T-helper 2 cell treated with Interferon-gamma antibody and Interleukin-4, amounts not matched to agents 5 μg/mL and 100 μg/mL, for 36 hours (primary cell): ENCODE measurements at places on chromosomes 1 and 21.

DNA sequence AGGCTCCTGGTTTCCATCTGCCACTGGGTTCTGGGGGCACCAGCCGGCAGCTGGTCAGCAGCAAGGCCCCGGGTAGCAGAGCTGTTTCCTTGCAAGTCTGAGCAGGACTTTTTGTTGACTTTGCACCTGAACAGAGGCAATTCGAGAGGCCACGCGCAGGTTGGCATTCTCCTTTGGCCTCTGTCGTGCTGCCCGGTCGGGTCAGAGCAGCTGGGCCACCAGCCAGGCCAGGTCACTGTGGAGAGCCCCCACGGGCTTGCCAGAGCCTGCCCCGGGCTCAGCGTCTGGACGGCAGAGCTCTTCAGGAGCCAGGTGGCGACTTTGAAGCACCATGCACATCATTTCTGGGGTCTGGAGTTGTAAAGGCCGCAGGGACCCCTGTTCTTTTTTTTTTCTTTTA lies 28.4 kb upstream of the TMEM52 start:
- no peak for DNase-seq

- DNase-seq, result no peak
Observed at GRCh38 chr1:37146071-37146470, 111.8 kb upstream of the GRIK3 start.

DNA sequence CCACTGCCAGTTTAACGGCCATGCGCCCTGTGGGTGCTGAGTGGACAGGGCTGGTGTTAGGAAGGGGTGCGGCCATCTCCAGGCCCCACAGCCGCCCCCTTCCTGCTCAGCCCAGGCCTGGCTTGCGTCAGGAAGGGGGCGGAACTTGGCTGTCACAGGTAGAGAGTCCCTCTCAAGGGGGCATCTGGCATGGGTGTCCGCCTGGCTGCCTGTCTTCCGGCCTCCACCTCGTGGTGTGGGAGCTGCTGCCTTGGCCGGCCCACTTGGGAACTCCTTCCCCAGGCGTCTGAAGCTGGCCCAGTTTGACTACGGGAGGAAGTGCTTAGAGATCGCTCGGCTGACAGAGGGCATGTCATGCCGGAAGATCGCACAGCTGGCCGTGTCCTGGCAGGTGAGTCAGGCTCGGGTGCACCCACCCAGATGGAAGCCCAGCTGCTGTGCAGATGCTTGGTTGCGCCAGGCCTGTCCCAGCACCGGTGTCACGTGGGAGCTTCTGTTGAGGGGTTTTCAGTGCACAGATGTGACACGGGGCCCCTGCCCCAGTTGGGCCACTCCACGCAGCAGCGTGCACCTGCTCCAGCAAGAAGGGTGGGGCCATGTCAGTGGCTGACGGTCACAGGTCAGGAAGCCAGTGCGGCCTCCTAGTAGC lies 9.1 kb upstream of the ATAD3B start:
- no peak for DNase-seq

- DNase-seq, result no peak
Observed at GRCh38 chr21:42291751-42292562, 23.3 kb downstream of the TFF3 start.

- DNase-seq, result no peak
Observed at GRCh38 chr1:94329986-94330385, 88.2 kb upstream of the ABCD3 start.

DNA sequence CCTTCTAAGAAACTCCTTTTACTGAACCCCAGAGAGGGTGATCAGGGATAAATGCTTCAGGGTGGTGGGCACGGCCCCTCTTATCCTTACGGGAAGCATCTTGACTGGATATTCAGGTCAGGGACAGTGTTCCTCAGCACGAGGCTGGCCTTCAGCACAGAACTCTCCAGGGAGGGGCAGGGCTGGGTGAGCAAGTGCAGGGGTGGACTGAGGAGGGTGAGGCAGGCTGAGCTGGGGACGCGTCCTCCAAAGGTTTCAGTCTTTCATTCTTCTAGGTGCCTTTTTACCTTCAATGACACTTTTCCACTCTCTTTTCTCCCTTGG lies 52.3 kb downstream of the RASSF5 start:
- DNase-seq, result no peak

GRCh38 chr1:119631433-119632102 lies 16.5 kb downstream of the ZNF697 start:
- DNase-seq, result no peak

- no peak for DNase-seq
Observed at GRCh38 chr1:33281554-33282303, 25.4 kb downstream of the ZNF362 start.

DNA sequence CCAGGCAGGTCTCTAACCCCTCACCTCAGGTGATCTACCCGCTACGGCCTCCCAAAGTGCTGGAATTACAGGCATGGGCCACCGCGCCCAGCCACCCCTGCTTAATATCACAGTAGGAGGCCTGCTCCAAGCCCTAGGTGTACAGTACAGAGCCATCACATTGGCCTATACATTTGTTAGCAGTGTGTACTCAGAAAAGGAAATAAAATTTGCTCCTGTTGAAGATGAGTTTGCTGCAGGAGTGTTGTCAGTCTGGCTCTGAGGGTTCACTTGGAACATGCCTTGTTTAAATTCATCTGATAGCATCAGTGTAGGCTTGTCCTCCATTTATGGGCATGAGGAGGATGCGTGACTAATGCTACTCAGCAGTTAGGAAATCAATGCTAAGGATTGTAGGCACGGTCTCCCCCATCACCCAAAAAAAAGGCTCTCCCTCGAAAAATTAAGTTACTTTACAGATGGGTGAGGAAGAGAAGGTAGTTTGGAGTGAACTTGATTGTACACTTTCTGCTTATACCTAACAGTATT lies 4.6 kb upstream of the ENAH start:
- no peak for DNase-seq

DNA sequence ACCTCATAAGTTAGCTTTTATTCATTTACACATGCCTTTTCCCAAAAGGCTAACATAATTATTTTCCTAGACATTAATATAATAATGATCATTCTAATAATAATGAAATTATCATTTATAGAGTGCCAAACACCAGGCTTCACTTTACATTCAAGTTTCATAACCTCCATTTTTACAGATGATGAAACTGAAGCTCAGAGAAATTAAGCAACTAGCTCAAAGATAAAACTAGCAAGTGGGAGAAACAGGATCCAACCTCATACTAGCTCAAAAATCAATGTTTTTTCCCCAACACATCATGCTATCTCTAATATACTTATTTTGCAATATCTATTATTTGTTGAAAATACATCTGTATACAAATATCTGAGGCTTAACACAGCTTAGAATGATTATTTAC lies 14.0 kb downstream of the LPGAT1 start:
- no peak for DNase-seq

DNA sequence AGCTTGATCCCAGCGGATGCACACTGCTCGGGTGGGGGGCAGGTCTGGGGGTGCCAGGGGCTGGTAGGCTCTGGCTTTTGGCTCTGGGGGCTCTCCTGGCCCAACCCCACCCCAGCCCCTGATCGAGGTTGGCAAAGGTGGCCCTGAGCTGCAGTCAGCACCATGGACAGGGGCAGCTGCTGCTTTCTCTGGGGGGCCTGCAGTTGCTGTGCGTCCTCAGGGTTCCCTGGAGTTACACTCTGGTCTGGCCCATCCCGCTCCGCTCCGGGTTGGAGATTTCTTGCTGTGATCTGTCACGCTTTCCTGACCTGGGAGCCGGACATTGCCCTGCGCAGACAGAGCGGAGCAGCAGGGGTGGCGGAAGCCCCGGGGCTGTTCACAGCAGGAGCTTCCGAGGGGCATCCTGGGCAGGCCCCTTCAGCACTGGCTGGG lies 8.0 kb upstream of the PLCH2 start:
- no peak for DNase-seq

- DNase-seq, result no peak
Observed at GRCh38 chr1:217193151-217193550, 437.7 kb downstream of the GPATCH2 start.

DNA sequence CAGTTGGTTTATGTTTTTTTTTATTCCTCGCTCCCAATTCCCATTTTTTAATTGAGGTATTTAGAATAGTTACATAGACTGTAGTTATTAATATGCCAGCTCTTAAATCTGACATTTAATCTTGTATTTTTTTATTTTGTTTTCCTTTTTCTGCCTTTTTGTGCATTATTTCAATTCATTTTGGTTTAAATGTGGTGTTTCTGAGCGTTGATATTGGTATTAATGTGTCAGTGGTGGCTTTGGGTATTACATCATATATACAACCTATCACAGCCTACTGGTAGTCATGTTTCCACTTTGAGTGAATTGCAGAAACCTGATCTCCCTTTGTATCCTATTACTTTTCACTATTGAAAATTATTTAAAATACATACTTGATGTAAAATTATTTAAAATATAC lies 1027.3 kb downstream of the KCNT2 start:
- DNase-seq, result no peak

- DNase-seq, result no peak
Observed at GRCh38 chr21:43203591-43203990, 34.8 kb downstream of the CRYAA start.
